ENCODE measurements at places on chromosomes 7 and 10.

GRCh38 chr7:30465811-30466180 lies 12.8 kb downstream of the NOD1 start:
- no peak for DNase-seq

GRCh38 chr10:57102236-57102635 lies 741.2 kb upstream of the ZWINT start:
- no peak for DNase-seq

GRCh38 chr10:87887548-87888289 lies 24.3 kb downstream of the PTEN start:
- no peak for DNase-seq

GRCh38 chr7:141663081-141663849 lies 38.7 kb downstream of the DENND11 start:
- no peak for DNase-seq

DNA sequence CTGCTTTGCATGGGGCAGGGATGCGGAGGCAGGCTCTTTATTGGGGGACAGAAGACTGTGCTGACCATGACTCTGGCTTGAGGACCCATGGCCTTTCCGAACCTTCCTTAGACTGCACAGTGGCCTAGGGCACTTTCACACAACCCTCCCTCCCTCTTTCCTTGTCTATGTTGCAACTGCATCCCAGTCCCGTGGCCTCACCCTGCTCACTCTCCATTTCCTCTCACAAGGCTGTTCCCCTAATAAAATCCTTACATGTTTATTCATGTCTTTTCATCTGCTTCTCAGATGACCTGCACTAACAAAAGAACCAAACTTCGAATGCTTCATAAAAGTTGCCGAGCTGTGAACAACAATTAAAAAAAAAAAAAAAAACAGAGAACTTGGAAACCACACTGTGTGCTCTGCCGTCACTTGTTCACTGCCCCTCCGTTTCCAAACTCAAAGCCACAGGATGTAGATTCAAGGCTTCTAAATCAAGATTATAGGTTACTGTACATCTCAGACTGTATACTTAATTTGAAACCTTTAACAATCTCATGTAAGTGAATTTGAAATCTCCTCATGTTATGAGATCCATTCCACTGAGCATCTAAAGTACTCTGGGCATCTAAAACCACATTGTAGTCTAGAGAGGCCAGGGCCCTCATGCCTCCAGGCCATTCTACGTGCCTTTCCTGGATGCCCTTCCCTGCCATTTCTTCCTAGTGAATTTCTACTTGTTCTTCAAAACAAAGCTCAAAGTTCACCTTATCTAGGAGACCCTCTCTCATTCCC lies 265.9 kb downstream of the SNX13 start:
- DNase-seq: no peak

DNA sequence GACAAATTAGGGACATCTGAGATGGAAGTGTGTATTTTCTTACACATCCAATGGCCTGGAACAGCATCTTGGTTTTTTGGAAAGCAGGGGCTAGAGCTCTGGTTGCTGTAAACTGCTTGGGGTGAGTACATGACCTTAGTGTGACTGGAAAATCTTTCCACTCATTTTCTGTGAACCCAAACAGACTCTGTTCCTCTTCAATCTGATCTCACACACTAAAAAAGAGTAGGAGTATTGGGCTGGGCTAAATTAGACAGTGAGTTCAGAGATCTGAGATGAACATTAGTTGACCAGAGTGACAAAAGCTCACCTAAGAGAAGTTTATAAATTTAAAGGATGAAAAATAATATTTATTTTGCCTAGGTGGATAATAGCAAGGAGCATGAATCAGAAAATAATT lies 59.2 kb downstream of the OR13A1 start:
- no peak for DNase-seq

DNA sequence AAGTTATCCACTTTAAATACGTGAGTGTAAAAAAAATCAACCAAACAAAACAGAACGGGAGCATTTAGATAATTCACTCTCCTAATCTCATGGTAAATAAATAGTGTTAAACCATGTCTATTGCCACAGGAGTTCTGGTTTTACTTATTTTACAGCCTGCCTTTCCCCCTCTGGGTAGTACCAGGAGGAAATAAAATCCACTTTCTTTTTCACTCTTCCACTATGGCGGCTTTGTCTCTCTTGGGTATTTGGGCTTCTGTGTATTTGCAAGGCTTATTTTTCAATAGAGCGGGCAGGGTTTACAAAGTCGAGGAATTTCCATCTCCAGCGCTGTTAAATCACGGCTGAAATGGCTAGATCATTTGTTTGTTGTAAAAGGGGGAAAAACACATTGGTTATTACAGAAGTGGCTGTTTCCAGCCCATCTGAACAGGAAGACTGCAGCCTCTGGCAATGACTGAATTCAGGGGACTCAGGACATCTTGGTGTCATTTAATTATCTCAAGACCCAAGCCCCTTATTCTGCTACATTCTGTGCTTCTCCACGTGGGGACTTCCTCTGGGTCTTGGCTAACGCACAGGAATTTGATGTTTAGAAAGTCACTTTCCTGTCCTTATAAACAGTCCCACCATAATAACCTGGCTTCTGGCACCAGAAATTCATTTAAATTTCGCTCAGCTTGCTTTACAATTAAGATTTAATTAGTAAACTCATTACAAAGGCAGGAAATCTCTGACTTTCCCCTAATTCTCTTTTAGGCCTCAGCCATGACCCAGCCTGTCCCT lies 323.9 kb downstream of the GATA3 start:
- no peak for DNase-seq

GRCh38 chr10:100744987-100745881 lies at the start of gene PAX2:
TSS of gene PAX2 (plus strand) at chr10:100745582. CDS start at chr10:100746261, 679 bp downstream.
- no peak for DNase-seq

DNA sequence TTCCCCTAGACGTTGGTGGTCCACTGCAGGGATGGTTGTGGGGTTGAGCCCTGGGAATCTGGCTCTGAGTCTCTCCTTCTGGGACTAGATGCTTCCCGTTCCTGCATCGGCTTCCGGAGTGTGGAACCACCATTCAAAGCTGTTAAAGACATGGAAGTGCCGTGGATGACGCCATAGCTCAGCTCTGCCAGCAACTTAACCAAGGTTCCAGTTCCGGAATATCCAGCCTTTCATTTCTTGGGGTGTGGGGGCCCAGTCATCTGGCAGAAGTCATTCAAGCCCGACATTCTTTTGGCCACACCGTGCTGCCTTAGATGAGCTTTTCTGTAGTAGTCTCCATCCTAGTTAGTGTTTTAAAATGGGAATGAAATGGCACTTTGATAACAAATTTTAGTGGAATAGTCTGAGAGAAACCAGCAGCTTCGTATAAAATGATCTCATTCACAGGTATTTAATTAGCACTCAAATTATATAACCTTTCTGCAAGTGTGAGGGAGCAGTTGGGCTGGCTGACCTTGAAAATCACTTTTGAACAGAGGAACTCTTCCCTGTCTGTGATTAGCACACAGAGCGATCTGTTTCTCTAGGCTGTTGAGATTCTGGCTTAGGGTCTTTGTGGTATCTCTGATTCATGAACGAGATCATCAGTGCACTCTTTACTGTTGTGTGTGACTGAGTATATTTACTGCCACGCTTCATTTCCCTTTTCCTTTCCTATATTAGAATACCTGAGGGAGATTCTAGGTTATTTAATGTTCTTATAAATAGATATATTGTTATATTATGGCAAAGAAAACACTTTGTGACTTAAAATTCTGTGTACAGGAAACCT lies 19.9 kb downstream of the LMTK2 start:
- DNase-seq: no peak

- DNase-seq: no peak
Measured at GRCh38 chr7:6256677-6257535, 15.5 kb downstream of the CYTH3 start.

DNA sequence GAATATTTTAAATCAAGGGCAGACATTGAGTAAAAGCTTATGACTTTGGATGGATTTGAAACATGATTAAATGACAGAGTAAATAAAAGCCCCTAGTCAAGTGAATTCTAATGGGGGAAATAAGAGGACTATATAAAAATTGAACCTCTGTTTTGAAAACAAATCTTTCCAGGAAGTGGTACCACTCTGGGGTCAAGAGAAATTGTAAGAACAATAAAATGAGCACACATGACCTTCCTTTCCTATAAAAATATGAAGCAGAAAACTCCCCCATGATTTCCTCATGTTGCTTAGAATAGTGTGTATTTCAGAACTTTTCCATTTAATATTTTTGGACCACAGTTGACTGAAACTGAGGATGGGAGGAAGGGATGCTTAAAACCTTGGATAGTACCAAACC lies 12.3 kb upstream of the CLDN12 start:
- DNase-seq: no peak

DNA sequence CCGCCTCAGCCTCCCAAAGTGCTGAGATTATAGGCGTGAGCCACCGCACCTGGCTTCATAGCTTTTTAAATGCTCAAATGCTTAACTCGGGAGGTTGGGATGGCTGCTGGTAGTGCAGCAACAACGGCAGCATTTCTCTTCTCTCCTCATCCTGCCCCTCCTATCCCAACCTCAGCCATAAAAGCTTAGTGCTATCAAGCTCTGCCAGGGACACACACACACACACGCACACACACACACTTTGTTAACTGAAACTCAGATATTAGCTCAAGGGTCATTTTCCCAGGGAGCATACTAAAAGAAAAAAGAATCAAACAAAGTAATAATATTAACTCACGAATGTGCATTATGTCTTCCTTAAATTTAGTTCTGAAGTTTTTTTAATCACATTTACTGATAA lies 63.0 kb upstream of the HPS1 start:
- no peak for DNase-seq

DNA sequence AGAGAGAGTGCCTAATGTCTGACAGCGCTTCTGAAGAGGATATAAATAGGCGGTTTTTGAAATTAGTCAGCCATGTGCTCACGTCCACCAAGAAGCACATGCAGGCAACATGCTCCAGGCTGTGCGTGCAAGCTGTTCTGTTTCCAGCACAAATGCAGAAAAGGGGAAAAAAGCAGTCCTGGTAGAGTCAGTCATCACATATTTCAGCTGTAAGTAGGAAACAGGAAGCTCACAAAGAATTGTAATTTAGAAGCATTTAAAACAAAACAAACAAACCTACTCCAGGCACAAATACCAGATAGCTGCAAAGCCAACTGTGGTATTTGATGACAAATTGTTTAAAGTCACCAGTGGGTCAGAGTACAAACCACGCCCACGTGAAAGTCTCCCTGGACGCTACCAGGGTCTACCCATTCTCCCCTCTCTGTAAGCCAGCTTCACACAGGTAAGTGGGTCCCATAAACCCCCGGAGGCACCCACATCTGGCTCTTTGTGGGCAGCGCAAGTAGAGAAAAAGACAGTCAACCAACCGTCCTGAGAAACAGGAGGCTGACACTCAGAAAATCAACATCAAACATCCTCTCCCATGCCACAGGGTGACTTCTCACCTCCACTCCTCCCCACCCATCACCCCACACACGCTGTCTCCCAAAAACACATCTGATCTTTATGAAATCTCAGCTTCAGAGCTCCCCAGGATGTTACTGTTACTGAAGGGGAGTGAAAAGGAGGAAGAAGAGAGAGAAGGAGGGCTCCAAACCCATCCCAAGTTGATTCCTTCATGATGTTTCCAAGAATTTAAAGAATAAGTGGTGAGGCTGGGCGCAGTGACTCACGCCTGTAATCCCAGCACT lies 186.4 kb downstream of the FAM107B start:
- peak; percentile 67 for DNase-seq

DNA sequence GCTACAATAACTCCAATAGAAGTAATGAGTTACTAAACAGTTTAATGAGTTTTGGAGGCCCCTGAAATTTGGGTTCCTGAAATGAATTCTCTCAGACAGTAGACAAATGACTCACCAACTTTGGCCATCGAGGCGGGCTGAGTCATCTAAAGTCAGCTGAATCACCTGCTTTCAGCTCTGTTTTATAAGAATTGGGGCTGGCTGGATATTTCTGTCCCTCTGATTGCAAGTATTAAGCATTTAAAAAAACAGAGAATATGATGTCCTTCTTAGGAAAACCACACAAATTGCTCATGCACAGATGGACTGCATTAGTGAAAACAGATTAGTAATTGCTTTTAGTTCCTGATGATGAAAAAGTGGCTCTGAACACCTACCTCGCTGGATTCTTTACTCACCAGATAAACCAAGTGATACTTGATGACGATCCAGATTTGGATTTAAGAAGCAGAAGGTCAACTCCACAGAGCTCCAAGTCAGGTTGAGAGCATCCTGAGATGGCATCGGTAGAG lies 59.1 kb downstream of the ZNF365 start:
- peak; percentile 59 for DNase-seq

DNA sequence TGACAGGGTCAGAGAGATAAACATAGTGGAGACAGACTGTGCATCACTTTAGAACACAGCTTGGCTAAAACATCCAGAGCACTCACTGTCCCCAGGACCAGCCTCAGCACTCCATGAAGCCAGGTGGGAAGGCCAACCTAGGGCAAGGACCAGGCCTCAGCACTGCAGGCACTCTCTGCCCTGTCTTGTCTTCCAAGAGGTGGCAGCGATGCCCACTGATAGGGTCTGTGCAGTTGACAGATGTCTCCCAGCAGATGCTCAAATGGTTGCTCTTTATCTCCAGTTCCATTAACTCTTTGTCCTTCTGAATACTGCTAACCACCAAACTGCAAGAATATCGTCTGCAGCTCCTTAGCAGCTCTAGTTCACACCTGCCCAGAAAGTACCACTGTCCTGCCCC lies 9.1 kb downstream of the DDX56 start:
- no peak for DNase-seq

DNA sequence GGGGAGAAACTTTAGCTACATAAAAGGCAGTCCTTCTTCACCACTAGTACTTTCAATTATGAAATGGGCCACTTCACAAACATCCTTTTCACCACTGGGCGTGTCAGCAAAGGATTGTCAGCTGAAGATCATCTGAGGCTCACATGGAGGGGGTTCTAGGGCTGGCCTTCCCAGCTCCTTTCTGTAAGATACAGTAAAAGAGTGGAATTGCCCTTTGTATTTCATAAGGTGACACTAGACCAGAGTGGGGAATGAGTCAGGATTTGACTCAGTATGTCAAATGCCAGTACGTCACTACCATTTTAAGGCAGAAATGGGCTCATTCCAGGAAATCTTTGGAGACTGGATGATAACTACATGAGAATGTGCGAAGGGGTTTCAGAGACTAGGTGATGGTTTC lies 21.2 kb upstream of the BLOC1S2 start:
- DNase-seq: no peak

DNA sequence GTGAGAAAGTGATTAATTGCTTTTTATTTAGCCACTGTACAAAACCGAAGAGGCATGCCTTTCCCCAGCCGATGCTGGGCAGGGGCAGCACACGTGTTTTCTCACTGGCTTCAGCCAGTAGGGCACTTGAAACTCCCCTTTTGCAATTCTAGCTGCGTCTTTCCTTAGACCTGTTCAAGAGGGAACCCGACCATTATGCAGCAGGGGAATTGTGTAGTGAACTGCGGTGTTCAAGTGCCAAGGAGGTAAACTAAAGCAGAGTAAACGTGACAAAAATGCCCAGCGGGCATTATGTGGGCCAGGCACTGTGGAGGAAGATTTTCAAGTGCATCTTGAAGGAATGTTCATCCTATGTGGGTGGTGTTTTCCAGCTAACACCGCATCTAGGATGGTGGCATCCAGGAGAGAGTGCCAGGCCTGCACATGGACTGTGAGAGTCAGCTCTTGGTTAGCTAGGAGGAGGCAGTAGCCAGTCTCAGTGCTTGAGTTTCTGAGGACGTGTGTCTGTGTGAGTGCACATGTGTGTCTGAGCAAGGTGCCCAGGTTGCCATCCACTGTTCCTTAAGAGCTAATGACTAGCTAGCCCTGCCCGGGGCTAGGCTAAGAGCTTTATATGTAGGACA lies 3.3 kb downstream of the WIPF3 start:
- DNase-seq: no peak
